ENCODE measurements at places on chromosomes 1 and 21. TPM values are rescaled to one million over a fixed set of nuclear protein-coding genes. Genes with fewer than 3 reads are reported as not detected.

The OR14A16 gene
- total RNA-seq: not detected

The SPRR2E gene
- total RNA-seq: not detected

The DNALI1 gene
- total RNA-seq: 2.7 TPM

The TMCO2 gene
- not detected for total RNA-seq

The FAM163A gene
- not detected for total RNA-seq

The TSPAN2 gene
- 1.7 TPM for total RNA-seq

The KRTAP19-3 gene
- not detected for total RNA-seq

The ROR1 gene
- total RNA-seq: 2.5 TPM

The POLR3C gene
- total RNA-seq: 42.9 TPM

The HTR6 gene
- total RNA-seq: not detected

The VANGL2 gene
- under 0.01 TPM for total RNA-seq

The CFHR1 gene
- 0.25 TPM for total RNA-seq

The SLC44A3 gene
- total RNA-seq: 1.2 TPM

The ADGRL2 gene
- 14.6 TPM for total RNA-seq

The S100A7 gene
- not detected for total RNA-seq

The SYCP1 gene
- total RNA-seq: not detected

The MPZ gene
- 0.87 TPM for total RNA-seq

The COL11A1 gene
- 121 TPM for total RNA-seq

The SPRR5 gene
- not detected for total RNA-seq

The KCNH1 gene
- 0.22 TPM for total RNA-seq

The ACTN2 gene
- total RNA-seq: under 0.01 TPM

The DYNLT5 gene
- 2.7 TPM for total RNA-seq

The DAB1 gene
- total RNA-seq: 0.12 TPM

The ZMYND12 gene
- 0.66 TPM for total RNA-seq

The RNPEP gene
- 62.7 TPM for total RNA-seq

The MAP3K6 gene
- total RNA-seq: 16.1 TPM

The CA14 gene
- 0.11 TPM for total RNA-seq

The LCK gene
- total RNA-seq: not detected

The LAMC1 gene
- 595 TPM for total RNA-seq

The DISP1 gene
- 4.2 TPM for total RNA-seq

The COL6A2 gene
- 1,320 TPM for total RNA-seq

The KIF2C gene
- 21.6 TPM for total RNA-seq

The ASPM gene
- 108 TPM for total RNA-seq

The TBCE gene
- total RNA-seq: 26.1 TPM

The ADORA3 gene
- total RNA-seq: not detected

The MAP10 gene
- total RNA-seq: 3.1 TPM

The PSEN2 gene
- total RNA-seq: 26.0 TPM

The SERPINC1 gene
- total RNA-seq: 0.12 TPM

The TMPRSS2 gene
- total RNA-seq: not detected

The CAMSAP2 gene
- total RNA-seq: 32.3 TPM

The HSD11B1 gene
- 10.6 TPM for total RNA-seq

The CD5L gene
- not detected for total RNA-seq

The NES gene
- 32.2 TPM for total RNA-seq

The CELA2A gene
- total RNA-seq: not detected

The TOE1 gene
- 25.2 TPM for total RNA-seq

The SLC41A1 gene
- total RNA-seq: 12.5 TPM

The DHRS3 gene
- 147 TPM for total RNA-seq

The CD46 gene
- total RNA-seq: 113 TPM

The FHAD1 gene
- 0.55 TPM for total RNA-seq

The KCNJ9 gene
- not detected for total RNA-seq

The IL23R gene
- total RNA-seq: not detected

The S100A1 gene
- total RNA-seq: not detected

The MCOLN2 gene
- total RNA-seq: 2.7 TPM
